Cardiac septum (tissue), 1 donor: ENCODE measurements at places on chromosomes 2 and 18.

GRCh38 chr2:16717477-16717876 lies 51.8 kb upstream of the CYRIA start:
- no peak for DNase-seq

DNA sequence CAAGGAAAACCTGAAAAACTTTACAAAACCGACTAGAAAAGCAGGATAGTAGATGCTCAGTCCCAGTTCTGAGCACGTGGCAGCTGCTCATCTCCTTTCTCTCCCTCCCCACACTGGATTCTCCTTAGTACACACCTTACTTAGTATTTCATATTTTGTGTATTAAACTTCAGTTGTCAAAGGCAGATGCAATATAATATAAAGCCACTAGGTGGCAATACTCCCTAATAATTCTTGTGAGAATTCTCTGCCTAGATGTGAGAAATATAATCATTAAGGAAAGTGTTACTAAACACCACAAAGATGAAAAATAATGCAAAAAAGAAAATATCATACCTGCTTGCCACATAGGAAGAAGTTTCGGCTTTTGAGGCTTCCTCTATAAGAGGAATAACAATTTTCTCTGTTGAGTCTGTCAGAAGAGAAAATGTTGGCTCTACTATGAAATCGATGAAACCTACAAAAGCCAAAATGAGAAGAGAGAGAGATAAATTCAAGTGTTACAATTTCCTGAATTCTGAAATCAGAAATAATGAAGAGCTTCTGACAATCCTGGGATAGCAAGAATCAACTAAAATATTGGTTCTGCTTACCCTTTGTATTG lies 200.6 kb downstream of the PPP1R1C start:
- DNase-seq = no peak

DNA sequence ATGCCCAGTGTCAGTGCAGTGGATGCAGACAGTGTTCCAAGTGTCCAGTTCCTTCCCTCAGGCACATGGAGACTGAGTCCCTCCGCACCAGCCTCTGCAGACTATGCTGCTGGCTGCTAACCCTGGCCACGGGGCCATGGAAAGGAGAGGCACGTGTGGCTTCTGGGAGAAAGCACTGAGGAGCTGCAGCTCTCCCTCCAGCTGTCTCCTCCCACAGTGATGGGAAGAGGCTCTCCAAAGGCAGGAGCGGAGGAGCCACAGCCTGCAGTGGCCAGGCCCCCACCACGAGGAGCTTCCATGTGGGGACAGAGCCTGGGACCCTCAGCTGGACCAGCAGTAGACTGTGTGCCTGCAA lies 141.1 kb downstream of the NDUFA10 start:
- DNase-seq = no peak

DNA sequence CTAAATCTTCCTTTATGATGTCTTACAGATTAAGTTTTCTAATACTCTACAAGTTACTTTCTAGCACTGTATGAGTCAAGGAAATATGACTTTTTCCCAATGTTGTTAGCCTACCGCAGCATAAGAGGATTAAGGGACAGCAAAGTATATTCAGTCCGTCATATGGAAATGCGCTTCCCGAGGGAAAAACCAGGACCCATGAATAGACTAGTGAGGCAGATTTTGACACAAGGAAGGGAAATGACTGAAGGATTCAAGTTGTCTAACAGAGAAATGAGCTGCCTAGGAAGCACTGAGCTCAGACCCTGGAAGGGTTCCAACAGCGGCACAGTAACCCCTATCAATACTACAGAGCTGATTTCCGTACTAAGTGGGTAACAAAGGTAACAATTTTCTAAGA lies 12.0 kb downstream of the SEPTIN10 start:
- no peak for DNase-seq

DNA sequence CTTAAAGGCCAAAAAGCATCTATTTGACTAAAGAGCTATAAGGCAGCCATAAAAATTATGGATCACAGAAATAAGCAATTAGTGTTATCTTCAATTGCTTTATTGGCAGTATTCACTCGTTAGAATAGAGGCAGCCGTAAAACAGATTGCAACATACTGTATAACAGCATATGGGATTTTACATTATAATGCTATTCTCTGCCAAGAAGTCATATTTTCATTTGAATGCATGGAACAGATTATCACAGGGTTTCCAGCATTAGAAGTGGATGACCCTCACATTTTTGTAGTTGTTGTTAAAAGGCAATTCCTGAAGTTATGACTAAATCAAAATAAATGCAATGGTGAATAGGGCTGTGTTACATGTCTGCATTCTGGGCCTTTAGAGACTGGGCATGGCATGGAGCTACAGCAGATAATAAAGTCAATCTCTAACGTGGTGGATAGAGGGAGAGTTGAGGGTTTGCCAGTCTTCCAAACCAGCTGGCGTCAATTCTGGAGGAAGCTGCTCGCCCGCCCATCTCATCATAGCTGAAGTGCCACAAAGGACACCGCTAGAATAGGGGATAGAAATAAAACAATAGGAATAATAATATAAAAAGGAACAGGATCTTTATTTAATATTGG lies 155.4 kb upstream of the VRK2 start:
- DNase-seq = no peak

- DNase-seq = no peak
These were observed 70.0 kb downstream of the TBR1 start for GRCh38 chr2:161486111-161486510.

DNA sequence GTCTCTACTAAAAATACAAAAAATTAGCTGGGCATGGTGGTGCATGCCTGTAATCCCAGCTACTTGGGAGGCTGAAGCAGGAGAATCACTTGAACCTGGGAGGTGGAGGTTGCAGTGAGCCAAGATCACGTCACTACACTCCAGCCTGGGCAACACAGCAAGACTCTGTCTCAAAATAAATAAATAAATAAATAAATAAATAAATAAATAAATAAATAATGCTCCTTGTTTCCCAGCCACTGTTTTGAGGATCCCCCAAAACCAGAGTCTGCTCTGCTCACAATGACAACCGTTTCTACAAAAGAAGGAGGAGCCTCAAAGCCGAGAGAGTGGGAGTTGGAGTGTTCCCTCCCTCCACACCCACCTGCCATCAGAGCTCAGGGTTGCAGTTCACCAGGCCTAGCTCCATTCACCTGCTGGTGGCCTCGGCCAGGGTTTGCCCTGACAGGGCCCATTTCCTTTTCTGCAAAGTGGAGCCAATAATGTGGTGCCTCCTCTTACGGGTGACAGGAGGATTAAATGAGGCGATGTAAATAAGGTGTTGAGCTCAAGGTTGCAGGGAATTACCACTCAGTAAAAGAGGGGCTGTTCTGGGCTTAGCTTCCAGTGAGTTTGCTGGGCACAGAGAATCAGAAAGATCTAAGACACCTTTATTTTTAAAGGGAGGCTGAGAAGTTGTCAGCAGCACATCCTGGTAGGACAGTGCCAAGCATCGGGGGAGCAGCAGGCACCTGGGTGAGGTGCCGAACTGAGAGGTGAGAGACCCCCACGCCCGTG lies 25.5 kb downstream of the CRACDL start:
- DNase-seq = peak; percentile 41

GRCh38 chr2:193549661-193550060 lies 1354.9 kb upstream of the TMEFF2 start:
- DNase-seq = no peak

DNA sequence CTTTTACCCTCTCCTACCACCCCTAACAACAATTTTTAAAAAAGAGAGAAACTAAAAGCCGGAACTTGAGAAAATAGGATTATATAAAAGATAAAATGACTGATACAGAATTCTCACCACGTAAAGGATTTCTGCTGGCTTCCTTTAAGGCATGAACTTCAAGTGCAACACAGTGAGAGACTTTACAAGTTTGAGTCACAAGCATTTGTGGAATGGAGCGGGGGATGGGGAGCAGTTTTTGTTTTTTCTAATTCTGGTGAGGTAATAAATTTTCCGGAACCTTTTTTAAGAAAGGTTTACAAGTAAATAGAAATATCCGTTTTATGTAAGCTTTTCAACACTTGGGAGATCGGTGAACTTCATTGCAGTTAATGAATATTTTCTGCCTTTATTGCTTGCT lies 1.8 kb upstream of the CDH2 start:
- DNase-seq = no peak

DNA sequence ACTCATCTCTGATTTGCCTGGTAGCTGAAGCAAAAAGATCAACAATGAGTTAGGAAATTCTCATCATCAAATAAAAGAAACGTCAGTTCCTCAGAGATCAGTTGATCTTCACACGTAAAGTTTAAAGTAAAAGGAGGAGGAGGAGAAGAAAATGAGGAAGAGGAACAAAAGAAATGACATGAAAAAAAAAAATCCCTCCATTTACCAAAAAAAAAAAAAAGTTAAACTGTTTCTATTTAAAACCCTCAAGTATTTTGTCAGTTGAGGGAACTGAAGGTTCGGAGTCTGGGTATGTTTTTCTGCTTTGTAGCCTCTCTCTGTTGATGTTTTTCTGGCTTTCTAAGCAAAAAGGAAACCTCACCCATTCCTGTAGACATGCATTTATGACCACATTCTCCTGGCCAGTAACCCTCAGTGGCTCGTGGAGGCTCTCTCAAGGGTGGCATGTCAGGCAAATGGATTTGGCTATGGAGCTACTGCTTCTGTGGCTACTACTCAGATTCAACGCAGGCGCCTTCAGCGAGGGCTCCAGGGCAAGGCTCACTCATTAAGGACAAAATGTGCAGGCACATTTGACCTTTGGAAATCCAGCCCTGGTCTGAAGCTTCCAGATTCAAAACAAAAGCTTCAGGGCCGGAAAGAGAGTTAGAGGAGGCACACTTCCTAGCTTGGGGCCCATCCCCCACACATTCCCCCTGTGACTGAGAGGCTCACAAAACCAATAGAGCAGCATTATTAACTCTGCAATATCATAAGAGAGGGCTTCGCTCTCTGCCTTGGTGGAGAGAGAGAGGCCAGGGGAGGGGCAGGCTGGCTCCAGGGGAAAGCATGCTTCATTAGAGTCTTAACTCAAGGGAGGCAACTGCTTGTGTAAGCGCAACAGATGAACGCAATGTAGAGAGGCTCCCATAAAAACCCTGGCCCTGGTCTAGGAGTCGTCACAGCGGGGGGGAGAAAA lies 22.3 kb downstream of the KLF7 start:
- DNase-seq = peak; percentile 81

DNA sequence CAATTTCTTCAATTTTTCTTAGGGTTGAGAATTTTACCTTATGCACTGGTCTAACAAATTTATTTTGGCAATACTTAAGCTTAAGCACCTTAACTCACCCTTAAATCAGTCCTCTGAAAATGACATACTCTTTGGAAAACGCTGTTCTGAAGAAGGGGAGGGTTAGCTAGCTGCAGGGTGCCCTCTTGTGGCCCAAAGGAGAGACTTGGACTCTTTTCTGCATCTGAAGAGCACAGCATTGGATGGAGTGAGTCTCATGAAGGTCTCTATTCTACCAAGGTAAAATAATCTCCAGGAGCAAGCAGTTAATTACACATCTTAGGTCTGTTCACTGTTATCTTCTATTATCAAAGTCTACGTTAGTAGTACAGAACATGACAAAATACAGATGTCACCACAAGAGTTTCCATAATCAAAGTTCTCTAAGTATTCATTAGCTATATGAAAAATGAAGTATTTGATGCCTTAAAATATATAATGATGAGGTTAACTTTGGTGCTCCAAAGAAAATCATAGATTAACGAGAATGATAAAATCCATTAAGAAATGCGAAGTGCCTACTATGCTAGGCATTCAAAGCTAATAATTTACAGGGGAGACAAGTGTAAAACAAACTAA lies 24.4 kb downstream of the PUM2 start:
- DNase-seq = no peak

- DNase-seq = no peak
These were observed 187.2 kb upstream of the FANCL start for GRCh38 chr2:58428096-58429013.

DNA sequence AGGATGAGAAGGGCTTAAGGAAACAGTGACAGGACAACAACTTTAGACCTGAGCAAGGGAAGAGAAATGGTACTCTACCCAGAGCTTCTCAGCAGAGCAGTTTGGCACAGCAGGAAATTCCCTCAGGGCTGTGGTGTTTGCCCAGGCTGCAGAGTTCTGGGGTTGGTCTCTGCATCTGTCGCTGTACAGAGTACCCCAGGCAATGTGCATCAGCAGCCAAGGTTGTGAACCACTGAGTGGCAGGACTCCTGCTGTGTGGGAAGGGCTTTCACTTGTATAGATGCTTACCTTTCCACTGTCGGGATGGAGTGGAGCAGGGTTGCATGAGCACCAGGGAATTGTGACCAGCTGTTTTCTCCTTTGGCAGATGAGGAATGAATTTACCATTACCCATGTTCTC lies 21.2 kb downstream of the STAMBP start:
- no peak for DNase-seq

DNA sequence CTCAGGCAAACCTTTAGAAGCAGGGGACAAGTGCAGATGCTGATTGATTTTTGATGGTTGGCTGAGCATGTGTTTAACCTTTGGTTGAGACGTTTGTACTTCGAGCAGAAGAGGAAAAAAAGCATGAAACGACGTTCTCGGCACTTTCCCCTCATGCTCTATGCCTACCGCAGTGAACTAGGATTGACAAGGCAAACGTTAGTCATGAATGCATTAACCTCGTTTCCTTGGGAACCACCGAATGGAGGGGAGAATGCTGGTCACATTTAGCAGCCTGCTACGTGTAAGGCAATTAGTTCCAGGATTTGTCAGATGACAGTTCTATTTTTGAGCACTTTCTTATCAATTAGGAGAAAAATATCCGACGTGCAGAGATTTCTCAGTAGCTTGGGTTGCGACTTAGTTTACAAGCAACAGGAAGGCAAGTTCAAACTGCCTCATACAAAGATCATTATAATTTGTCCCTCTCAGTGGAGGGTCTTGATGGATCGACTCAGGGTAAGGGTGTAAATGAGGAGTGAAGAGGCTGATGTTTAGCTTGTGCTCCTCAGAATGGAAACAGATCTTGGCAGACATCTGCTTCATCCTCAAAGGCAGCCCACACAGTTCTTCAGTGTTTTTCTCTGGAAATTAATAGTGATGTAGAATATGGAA lies 47.4 kb upstream of the GPR45 start:
- DNase-seq = no peak

DNA sequence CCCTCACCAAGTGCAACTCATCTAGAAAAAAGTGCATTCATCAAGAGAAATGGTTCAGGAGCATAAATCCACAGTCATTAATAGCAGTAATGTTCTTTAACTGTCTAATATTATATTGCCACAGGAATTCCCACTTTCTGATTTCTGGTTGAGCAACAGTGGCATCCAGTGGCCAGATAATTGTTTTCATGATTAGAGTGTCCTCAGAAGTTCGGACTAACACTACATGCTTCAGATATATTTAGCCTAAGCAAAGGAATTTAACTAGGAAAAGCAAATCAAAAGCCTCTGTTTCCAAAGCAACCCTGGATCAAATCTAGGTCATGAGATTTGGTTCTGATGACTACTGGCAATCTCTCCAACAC lies 9.8 kb upstream of the ERBB4 start:
- DNase-seq = no peak

DNA sequence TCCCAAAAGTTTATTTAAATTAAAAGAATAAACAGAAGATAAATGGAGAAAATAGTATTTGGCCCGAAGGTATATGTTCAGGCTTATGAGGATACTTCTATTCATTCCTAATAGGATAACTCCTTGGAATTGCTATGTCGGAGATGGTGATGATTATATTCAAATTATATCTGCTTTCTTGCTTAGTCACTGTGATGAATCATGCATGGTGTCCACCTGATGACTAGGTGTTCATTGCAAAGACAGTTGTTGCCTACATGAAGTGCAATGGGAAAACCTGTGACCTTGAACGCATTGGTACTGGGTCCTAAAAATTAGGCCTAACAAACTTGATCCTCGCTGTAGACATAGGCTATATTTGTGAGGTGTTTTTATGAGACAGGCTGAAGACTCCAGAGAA lies 617.3 kb upstream of the ZEB2 start:
- DNase-seq = no peak

GRCh38 chr2:172065111-172065510 lies 20.2 kb upstream of the DLX1 start:
- no peak for DNase-seq
